Stimulated activated CD4-positive, alpha-beta T cell treated with anti-CD3 and anti-CD28 coated beads, Interleukin-4, amount 100 ng/mL, for 1 hour (primary cell): ENCODE measurements at places on chromosomes 12 and 14.

- DNase-seq: no peak
Measured at GRCh38 chr12:83225806-83226205, 539.1 kb downstream of the TMTC2 start.

DNA sequence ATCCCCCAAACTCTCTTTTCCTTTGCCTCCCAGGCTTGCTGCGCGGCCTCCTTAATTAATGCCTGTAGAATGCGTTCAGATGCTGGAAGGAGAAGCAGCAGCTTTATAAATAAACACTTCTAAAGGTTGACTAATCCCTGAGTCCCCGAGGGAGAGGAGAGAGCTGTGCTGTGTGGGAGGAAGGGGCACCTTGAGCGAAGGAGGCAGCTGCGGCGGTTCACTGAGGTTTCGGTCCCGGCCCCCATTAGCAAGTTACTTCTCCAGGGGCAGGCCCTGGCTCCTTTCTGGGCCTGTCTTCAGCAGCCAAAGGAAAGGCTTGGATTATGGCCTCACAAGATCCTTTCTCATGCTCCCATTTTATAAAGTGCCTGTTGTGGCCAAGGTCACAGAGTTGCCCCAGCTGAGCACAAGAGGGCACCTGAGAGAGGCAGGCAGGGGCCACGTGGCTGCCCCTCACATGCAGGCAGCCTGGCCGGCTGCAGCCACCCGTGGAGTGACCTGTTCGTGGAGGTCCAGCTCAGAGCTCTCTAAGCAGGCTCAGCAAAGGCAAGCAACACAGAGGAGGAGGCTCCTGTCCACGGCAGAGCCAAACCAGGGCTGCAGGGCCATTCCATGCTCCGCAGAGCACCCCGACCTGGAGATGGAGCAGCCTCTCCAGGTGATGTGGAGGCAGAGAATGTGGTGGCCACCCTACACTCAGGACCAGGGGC, 15.0 kb upstream of the CACNA2D4 start:
- DNase-seq: no peak

DNA sequence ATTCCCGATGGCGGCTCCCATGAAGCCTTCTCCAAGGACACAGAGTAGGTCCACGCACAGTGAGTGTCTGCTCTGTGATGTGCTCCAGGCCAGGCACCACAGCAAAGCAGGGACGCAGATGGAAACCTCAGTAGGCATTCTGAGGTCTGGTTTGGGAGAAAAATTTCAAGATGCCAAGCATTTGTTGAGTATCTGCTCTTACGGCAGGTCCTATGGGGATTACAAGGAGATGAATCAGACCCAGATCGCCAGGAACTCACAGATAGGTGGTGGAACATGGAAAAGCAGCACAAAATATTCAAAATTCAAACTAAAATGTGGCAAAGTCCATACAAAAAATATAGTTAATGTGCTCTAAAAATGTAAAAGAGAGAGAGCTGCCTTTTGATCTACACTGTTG, 684.9 kb upstream of the TMEM132C start:
- DNase-seq: no peak

DNA sequence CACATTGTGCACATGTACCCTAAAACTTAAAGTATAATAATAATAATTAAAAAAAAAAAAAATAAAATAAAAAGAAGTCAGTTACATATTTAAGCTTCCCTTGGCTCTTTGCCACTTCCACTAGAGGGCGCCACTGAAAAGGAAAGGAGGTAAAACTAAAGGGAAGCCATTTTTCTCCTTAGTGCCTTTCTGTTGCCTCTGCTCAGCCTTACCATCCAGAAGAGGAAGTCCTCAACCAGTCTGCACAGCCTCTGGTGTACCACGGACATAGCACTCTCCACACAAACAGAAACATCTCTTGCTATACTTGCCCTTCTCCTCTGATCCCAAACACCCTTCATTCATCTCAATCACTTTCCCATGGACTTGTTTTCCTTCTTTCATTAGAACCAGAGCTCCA, 169.0 kb upstream of the EEA1 start:
- peak; percentile 62 for DNase-seq

DNA sequence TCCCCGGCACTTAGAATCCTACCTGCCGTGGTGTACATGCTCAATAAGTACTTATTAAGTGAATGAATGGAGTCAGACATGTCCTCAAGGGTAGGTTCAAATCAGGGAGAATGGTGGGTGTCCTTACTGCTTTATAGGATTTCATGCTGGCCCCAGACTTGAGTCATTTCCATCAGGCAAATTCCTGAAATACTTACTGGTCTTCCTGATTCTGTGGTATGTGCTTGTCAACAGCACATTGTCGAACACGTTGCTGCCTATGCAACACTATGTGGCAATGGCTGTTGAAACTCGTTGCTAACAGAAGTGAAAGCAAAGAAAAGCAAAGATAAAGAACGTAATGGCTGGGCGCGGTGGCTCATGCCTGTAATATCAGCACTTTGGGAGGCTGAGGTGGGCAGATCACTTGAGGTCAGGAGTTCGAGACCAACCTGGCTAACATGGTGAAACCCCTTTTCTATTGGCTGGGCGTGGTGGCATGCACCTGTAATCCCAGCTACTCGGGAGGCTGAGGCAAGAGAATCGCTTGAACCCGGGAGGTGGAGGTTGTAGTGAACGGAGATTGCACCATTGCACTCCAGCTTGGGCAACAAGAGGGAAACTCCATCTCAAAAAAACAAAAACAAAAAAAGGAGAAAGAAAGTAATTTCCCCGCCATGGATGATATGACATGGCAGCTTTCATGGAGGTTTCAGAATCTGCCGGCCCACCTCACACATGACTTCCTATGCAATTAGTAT, 214.9 kb downstream of the ZFP36L1 start:
- DNase-seq: no peak

GRCh38 chr12:129378496-129378895, 525.2 kb downstream of the GLT1D1 start:
- no peak for DNase-seq

- no peak for DNase-seq
Measured at GRCh38 chr12:11427341-11427740, 32.0 kb upstream of the PRB2 start.

DNA sequence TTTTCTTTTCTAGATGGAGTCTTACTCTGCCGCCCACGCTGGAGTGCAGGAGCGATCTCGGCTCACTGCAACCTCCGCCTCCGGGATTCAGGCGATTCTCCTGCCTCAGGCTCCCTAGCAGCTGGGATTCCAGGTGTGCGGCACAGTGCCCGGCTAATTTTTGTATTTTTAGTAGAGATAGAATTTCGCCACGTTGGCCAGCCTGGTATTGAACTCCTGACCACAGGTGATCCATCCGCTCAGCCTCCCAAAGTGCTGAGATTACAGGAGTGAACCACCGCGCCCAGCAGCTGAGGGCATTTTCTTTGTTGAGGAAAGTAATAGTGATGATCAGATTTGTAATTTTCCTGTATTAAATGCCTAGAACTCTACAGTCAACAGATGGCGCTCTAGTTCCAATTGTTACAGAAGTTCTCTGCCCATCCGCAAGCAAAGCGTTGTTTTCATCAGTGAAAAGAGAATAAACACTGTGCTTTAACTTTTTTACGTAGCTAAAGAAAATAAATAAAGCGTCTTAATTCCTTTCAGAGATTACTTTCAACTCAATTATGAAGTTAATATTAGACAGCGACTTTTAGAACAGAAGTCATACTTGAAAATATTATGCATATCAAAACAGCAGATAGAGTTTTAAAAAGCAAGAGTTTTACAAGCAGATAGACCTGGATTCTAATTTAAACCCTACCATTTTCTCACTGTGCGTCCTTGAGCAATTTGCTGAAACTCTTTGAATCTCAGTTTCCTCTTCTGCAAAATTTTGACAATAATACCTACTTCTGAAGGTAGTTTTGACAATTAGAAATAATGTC, 335.1 kb downstream of the DUSP6 start:
- no peak for DNase-seq

DNA sequence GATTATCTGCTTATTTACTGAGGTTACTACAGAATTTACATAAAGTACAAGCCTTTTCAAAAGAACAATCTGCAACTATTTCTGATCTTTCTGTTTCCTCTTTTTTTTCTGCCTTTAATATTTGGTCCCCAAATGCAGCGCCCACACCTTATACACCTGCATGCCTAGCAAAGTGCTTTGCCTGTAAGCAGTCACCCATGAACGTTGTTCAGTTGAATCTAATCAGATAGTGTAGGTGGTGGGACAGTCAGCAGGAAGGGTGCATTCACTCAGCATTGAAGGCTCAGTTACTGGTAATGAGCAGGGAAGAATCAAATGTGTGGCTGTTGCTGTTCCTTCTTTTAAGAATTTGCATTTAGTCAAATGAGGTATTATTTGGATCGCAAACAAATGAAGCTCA, 108.4 kb downstream of the GPR135 start:
- no peak for DNase-seq

- no peak for DNase-seq
Measured at GRCh38 chr12:94988471-94988870, 15.0 kb downstream of the NDUFA12 start.

- peak; percentile 70 for DNase-seq
Measured at GRCh38 chr12:53047221-53048032, 2.4 kb upstream of the TNS2 start.

- DNase-seq: peak; percentile 35
Measured at GRCh38 chr14:95361373-95362137, 41.8 kb upstream of the CLMN start.

- no peak for DNase-seq
Measured at GRCh38 chr14:51988221-51988620, 1.1 kb upstream of the RTRAF start.
